Panc1 (cell line): ENCODE measurements at places on chromosomes 5 and 9. TPM values are rescaled to one million over a fixed set of nuclear protein-coding genes. Genes with fewer than 3 reads are reported as not detected.

Gene IL7R
- 0.90 TPM for total RNA-seq

Gene TMOD1
- total RNA-seq: 1.4 TPM

Gene GARIN3
- not detected for total RNA-seq

Gene SLC6A19
- total RNA-seq: 0.23 TPM

Gene ADCY2
- total RNA-seq: 0.13 TPM

Gene EXOC3
- total RNA-seq: 55.0 TPM

Gene SLC6A7
- total RNA-seq: not detected

Gene CTXN3
- not detected for total RNA-seq

Gene DYNC2I2
- 78.1 TPM for total RNA-seq

Gene SKP1
- total RNA-seq: 301 TPM

Gene TIMD4
- total RNA-seq: not detected

- no peak for DNase-seq
These were observed 1571.2 kb upstream of the C9orf72 start for GRCh38 chr9:29144476-29144875.

- no peak for DNase-seq
These were observed 11.0 kb downstream of the NDUFS4 start for GRCh38 chr5:53571403-53571802.

DNA sequence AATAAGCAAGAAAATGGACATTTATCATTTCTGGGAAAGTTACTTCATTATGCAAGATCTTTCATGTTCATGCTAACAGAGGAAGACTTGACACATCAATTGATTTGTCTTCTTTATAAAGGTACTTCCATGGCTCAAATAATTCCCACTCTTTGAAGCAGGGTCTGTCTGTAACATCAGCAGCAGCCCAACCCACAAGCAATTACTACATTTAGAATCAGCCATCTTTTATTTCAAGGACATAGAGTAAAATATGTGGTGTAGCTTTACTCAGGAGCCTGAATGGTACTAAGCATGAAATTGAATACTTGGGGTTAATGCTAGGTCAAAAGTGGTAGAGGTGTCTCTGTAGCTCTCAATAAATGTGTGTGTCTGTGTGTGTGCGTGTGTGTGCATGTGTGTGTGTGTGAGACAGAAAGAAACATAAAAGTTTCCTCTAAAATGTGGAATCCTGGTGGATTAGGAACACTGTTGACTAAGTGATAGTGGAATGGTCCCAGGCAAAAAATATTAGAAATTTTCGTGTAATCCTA, 581.1 kb downstream of the CAAP1 start:
- DNase-seq: no peak

DNA sequence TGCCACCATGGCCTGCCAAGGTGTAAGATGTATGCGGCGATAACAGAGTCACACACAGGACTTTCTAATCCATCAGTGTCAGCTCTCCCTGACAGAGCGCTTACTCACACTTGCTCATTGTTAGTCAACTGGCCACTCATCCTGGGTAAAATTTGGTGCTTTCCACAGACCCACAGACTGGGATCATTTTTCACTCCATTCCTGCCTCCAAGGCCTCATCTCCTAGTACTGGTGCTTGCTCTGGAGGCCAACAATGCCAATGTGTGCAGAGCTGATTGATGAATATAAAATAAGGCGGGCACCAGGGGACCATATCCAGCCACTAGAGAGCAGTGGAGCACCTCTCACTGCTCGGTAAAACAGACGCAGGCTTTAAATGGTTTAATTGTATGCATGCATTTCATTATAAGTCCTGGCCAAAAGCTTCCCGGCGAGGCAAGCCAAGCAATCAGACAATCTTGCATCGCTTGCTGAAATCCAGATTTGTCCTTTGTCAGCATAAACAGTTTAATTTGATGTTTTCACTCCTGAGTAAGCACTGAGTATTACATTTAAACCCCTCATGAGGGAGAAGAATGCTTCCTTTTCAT, 22.3 kb downstream of the PSMB7 start:
- DNase-seq: peak; percentile 95

DNA sequence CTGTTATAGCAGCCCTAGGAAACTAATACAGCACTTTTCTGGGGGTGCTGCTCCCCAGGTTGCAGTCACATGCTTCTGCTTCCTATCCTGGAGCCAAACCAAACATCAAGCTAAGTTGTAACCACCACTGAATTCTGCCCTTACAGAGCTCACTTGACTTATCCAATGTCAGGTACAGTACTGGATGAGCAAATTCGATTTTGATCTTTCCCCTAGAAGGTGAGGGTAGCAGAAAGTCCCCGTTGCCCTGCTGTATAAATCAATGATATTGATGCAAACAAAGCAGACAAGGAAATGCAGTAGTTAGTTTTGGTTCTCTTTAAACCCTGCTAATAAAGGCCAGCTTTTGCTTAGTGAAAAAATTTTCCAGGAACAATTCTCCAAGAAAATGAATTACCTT, 36.4 kb downstream of the ZCCHC9 start:
- no peak for DNase-seq

- no peak for DNase-seq
These were observed 453.0 kb downstream of the EFNA5 start for GRCh38 chr5:107217721-107218130.

DNA sequence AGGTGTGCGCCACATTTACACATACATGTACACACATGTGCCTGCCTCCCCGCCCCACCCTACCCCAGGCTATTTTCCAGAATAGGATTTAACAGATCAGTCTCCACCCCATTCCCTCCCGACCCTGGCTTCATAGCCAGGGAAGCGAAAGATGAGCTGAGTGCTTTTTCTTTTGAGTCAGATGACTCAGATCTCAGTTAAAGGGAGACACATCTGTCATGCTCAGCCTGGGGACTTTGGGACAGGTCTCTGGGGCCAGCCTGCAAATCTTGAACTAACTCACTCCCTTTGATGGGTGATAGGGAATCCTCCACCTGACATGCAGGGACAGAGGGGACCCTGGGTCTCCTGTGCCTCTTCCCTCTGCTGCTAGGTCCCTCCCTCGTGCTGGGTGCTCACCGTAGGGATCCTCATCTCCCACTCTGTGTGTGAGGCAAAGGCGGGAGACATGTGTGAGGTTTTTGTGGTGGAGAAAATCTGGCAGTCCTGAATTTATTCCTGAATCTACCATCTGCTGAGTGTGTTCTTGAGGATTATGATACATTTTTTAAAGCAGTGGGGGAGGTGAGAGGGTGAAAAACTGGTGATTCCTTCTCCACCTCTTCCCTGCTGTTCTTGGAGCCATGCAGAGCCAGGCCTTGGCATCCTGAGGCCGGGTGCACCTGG, 37.7 kb downstream of the NEUROG1 start:
- DNase-seq: no peak

DNA sequence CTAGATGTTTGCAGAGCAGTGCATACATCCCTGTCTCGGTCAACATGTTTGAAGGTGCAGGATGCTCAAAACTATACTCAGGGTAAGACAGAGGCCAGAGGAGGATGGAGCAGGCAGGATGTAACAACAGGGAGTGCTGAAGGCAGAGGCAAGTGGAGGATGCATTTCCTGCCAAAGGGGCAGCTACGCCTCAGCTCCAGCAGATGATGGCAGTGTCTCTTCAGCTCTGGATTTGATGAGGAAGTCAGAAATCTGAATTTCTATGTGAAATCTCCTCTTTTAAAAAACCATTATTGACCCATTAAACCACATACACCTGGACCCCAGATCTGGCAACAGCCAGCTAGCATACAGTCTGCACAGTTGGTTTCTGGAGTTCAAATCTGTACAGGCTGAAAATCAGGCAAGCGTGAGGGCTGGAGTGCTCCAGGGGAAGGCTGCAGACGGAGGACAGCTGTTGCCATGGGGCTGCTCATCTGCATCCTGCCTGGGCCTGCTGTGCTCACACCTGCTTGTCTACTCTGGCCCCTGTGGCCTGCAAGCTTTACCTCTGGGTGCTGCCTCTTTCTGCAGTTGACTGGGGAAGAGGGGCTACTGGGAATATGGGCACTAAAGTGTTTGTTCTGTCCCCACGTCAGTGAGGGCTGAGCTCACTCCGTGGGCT, 152.9 kb upstream of the SLC28A3 start:
- no peak for DNase-seq

GRCh38 chr5:132250547-132250946, 6.9 kb upstream of the PDLIM4 start:
- no peak for DNase-seq

- DNase-seq: no peak
These were observed 659.9 kb downstream of the ISL1 start for GRCh38 chr5:52043137-52043536.

- DNase-seq: no peak
These were observed 11.9 kb downstream of the SPINK6 start for GRCh38 chr5:148214665-148215185.

DNA sequence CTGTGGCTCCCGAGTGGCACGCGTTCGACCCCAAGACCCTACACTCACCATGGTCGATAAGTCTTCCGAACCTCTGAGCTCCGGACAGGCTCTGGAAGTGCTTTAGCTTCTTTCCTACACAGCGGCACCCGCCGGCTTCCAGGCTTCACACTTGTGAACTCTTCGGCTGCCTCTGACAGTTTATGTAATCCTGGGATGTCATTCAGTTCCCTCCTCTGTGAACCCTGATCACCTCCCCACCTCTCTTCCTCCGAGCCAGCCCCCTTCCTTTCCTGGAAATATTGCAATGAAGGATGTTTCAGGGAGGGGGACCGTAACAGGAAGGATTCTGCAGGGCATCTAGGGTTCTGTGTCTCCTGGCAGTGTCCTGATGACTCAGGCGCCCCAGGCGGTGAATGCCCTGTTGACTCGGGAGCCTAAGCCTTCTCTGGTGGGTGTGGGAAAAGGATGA, at the start of gene CD14:
Gene CD14, minus strand, starts transcription at position 155 of the 451 bp plus-strand sequence. Its CDS starts 104 bp downstream, at position 51.
- no peak for DNase-seq

DNA sequence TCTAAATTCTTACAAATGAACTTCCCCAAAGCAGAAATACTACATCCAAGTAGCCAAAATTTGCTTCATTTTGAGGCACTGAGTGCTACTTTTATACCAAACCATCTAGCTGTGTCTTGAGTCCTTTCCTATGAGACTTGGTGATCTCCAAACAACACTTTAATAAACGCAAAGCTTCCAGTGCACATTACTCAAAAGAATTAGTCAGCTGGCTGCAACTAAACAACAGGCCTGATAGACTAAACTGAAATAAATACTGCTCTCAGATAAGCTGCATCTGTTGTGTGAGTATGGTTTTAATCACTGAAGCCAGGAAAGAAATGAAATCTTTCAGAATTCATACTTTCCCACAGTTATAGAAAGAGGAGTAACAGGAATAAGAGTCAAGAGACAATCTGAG, 80.3 kb downstream of the VCAN start:
- DNase-seq: no peak

DNA sequence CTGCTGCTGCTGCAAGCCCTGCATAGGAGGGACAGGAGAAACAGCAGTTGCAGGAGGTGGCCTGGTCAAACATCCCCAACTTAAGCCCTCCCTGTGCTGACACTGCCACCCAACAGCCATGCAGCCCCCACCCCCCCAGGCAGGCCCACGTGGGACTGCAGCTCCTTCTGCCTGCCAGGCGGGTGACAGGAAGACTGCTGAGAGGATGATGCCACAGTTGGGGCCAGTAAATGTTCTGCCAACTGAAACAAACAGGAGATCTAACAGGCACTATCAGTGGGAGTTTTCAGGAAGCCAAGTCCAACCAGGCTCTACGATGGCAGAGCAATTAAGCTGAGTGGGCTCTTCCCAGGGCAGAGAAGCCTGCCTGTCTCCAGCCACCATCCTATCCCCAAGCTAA, 31.1 kb downstream of the DIRAS2 start:
- no peak for DNase-seq

DNA sequence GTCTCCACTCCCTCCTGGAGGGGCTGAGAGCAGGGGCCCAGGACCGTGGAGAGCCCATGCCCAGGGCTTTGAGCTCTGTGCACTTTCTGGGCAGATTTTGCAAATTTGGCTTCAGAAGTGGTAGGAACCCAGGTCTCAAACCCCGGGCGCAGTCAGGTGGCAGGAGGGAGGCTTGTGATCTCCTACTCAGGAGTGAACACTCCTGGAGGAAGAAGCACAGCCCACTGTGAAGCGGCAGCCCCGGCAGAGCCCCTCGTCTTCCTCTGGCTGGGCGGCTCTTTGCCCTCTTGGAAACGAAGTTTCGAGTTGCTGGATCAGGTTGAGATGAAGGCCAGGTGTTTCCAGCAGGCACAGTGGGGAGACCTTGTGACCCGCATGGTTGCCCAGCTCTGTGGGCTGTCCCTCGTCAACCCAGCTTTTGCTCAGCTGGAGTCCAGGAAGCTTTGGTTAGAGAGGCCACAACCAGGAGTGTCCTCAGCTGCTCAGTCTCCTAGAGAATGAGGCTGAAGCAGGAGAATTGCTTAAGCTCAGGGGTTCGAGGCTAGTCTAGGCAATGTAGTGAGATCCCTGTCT, 48.5 kb downstream of the WNK2 start:
- no peak for DNase-seq

GRCh38 chr5:178883815-178884430, 11.8 kb upstream of the ZFP2 start:
- no peak for DNase-seq
